Non-pigmented ciliary epithelial cell (primary cell): ENCODE measurements at places on chromosomes 4 and X.

DNA sequence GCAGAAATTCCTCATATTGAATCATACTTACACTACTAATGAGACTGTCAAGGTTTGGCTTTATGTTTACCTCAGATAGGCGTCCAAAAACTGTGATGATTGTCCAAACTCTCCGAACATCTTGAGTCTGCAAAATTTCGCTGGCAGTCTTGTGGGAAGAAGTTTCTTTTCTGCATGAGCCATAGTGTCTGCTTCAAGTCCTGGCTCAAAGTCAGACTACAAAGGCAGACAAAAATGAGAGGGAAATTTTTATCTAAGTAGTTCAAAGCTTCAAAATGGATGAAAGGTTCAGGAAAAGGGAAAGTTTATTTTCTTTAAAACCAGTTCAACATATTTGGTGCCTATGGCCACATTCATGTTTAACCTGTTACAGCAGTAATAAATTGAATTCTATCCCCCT is 40.7 kb downstream of the PALLD start:
- no peak for DNase-seq

- DNase-seq: no peak
Observed at GRCh38 chr4:20383969-20384368, 132.3 kb downstream of the SLIT2 start.

- no peak for DNase-seq
Observed at GRCh38 chrX:34578237-34578636, 78.8 kb downstream of the TMEM47 start.

- DNase-seq: no peak
Observed at GRCh38 chr4:79294064-79294463, 31.8 kb downstream of the NAA11 start.

- DNase-seq: no peak
Observed at GRCh38 chr4:11715753-11716521, 287.2 kb upstream of the HS3ST1 start.

DNA sequence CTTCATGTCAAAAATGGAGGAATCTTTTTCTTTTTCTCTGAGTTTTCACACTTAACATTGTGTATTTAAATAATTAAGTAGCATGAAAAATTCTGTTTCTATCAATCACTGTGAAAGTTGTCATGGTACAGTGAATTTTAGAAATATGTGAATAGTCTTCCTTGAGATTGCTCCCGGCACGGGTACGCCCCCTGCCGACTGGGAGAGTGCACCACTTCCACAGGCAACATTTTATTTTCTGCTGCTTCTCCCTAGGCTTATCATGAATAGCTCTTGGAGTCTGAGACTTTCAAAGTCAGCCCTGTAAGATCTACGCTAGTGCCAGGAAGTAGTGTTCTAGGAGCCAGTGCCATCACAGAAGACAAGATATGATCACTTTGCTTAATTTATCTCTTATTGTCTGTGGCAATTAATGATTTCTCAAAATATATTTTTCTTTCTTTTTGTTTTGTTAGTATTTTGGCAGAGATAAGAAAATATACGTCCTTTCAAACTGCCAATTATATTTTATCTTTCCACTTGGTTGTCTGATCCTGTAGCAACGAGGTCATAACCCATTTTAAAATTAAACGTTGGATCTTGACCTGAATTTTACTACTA is 763.8 kb upstream of the AADAT start:
- DNase-seq: no peak

GRCh38 chr4:2259036-2259540 is 2.8 kb downstream of the MXD4 start:
- no peak for DNase-seq

GRCh38 chr4:121189326-121190215 is 25.4 kb upstream of the TNIP3 start:
- no peak for DNase-seq

GRCh38 chr4:133156096-133156495 is 7.0 kb downstream of the PCDH10 start:
- no peak for DNase-seq

- no peak for DNase-seq
Observed at GRCh38 chrX:153862369-153863250, 23.4 kb downstream of the L1CAM start.

DNA sequence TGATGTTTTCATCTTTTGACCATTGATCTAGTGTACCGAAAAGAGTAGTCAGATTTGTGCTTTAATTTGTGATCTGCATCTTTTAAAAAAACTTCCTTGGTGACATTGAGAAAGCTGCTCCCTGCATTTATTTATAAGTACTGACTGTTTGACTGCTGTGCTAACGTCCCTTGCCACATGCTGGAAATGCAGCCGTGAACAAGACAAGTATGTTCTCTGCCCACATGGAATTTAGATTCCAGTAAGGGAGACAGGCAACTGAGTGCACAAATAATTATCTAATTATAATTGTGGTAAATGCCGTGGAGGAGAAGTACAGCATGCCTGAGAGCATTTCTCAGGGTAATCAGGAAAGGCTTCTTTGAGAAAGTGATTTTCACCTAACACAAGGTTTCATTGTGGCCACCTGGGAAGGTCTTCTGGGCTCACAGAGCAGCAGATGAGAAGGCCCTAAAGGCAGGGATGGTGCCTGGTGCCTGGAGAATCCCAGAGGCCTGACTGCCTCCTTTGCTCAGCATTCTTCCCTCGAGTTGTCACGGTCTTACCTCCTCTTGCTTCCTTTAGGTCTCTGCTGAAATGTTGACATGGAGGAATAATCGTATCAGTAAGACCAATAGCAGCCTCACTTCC is 55.8 kb downstream of the PTTG2 start:
- DNase-seq: no peak

- peak; percentile 66 for DNase-seq
Observed at GRCh38 chr4:40594261-40595178, 35.1 kb downstream of the RBM47 start.

- DNase-seq: no peak
Observed at GRCh38 chr4:155668707-155669220, 2.1 kb downstream of the GUCY1A1 start.

DNA sequence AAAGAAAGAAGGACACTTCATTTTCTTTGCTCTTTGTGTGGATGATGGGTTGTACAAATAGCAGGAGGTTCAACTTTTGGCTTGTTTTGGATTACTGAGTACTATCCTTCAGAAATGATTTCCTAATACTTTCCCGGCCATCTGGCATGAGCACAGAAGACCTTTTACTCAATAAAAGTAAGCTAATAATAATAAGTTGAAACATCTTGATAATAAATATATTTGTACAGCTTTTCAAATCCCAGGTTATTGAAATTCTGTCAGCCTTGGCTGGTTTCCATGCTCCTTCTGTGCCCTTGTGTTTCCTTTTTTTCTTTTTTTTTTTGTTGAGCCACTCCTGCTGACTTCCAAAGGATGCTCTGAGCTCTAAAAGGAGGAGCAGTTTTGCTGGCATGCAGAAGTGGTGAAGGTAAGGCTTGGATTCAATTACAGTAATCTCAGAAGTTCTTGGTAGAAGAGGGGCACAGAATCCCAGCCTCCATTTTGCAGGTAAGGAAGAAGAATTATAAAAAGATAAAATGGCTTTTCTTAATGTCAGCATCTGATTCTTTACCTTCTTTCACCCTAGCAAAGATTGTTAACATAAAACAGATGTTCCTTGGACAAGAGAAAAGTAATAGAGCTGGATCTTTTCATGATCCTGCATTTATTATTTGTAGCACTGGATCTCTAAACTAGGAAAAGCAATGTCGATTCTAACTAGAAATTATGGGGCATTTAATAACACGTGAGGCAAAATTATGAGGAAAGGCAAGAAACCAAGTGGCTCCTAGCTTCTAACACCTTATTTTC is 31.9 kb downstream of the REPS2 start:
- no peak for DNase-seq

DNA sequence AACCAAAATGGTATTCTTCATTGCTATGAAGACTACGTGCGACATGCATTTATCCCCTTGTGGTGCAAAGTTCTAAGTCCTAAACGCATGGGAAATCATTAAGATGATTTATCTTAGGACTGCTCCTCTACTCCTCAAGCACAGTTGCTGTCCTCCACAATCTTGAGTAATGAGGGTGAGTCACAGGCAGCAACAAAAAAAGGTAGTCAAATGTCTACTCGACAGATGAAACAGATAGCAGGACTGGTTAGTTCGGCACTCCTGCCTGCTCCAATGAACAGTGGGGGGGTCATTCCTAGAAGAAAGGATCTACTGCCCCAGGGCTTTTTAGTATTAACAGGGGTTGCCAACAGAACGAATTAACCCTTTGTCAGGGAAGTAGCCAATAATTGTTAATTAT is 233.7 kb upstream of the FGF13 start:
- peak; percentile 8 for DNase-seq

GRCh38 chrX:48801280-48802088 is at the start of gene HDAC6:
HDAC6 (plus strand) TSS chrX:48802067; CDS start chrX:48802693, 626 bp downstream.
- DNase-seq: peak; percentile 93

DNA sequence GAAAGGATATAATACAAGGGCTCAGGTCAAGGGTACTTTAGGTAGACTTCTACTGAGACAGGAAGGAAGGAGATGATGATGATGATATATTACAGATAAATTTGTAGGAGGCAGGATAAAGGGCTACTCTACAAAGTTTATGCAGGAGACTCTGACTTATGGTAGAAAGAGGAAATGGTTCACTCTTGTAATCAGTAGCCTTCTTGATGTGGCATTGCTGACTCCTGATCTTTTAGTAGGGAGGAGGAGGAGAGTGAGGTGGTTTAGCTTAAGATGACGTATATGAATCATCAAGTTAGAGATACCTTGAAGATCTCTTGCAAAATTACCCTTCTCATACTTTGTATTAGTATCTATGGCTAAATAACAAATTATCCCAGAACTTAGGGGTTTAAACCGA is 4.7 kb downstream of the BLTP1 start:
- DNase-seq: no peak

- DNase-seq: peak; percentile 5
Observed at GRCh38 chr4:59945277-59945676, 1254.8 kb upstream of the ADGRL3 start.

- no peak for DNase-seq
Observed at GRCh38 chr4:148901075-148901705, 459.0 kb upstream of the NR3C2 start.

DNA sequence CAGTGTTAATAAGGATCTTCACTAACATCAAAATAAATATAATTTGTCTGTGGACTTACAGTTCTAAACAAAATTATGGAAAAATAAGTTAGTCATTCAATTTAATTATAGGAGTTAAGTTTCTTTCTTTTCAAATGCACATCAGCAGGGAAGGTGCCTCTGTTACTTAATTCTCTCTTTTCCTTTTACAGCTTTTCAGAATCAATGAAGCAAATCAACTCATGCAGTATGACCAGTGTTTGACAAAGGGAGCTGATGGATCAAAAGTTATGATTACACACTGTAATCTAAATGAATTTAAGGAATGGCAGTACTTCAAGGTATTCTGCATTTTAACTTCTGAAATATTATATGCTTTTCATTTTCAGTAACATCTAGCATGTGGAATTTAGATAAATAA is 15.9 kb downstream of the HMGB2 start:
- DNase-seq: no peak

GRCh38 chr4:62156205-62156604 is 956.1 kb downstream of the ADGRL3 start:
- no peak for DNase-seq

DNA sequence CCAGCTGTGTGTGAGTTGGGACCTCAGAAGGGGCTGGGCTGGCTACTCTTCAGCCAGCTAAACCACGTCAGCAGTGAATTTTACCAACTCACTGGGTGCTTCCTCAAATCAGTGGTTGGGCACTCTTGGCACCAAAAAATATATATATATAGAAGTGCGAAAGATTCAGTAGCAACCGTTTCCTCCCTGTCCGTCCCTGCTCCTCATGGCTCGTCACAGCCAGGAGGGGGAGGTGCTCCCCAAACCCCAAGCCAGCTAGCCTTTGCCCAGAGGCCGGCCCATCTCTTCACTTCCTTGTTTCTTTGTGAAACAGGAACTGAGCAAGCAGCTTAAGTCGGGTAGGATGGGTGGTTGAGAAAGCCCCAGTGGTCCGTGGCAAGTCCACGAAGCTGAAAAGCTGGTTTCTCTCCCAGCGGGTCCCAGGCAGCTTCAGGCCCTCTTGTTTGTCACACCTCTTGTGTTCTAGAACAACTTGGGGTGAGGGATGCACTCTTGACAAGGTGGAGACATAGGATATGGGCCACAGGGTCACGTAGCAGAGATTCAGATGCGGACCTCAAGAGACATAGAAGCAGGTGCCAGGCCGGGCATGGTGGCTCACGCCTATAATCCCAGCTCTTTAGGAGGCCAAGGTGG is 6.8 kb upstream of the SASH3 start:
- DNase-seq: no peak

DNA sequence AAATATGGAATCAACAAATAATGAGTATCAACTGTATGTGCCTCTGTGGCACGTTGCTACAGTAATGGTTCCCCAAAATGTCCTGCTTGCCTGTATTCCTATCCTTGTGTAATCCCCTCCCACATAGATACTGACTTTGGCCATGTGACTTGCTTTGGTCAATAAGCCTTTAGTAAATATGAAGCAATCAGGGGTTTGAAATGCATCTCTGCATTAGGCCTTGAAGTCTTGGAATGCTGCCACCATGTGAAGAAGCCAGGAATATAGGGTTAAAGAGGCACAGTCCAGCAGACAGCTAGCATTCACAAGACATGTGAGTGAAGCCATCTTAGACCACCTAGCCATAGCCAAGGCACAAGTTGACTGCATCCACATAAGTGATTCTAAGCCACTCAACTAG is 190.9 kb downstream of the GABRB1 start:
- no peak for DNase-seq

DNA sequence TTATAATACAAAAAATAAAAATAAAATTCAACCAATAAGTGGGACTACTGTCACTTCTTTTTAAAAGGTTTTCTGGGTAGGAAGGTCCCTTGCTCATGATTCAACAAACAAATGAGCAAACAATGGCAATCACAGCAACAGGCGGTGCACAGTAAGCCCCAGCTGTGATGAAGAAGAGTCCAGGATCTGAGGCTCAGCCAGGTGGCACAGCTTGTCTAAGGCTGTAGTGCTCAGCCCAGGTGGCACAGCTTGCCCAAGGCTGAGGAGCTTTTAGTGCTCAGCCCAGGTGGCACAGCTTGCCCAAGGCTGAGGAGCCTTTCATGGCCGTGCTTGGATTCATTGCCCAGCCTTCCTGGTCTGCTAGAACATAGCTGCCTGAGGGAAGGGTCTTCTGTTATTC is 75.0 kb downstream of the ZFYVE28 start:
- no peak for DNase-seq

GRCh38 chr4:176675810-176676209 is 116.9 kb downstream of the VEGFC start:
- no peak for DNase-seq

GRCh38 chr4:120132935-120133334 is 66.3 kb upstream of the MAD2L1 start:
- DNase-seq: no peak

- DNase-seq: no peak
Observed at GRCh38 chrX:96447161-96447560, 237.5 kb upstream of the DIAPH2 start.

GRCh38 chr4:94339779-94340178 is 2.9 kb downstream of the HPGDS start:
- DNase-seq: no peak

DNA sequence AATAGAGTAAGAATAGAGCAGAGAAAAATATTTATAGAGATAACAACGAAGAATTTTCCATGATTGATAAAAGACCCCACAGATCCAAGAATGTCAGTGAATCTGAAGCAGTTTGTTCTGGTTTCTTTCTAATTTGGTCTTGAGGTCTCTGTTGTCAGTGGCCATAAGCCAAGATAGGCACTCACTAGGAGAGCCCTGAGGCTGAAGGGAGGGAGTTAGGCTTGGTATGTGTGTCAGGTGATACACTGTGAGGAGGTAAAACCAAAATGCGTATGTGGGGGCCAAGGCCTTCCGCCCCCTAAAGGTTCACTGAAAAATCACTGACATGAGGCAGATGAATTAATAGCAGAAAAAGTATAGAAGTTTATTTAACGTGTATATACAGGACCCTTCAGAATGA is 382.3 kb upstream of the HTR2C start:
- DNase-seq: no peak

GRCh38 chr4:40334591-40335524 is at the start of gene CHRNA9:
CHRNA9 (plus strand) TSS chr4:40335333; CDS start chr4:40335468, 135 bp downstream.
- DNase-seq: no peak
